ENCODE measurements at places on chromosomes 6 and 20. TPM values are rescaled to one million over a fixed set of nuclear protein-coding genes. Genes with fewer than 3 reads are reported as not detected.

GRCh38 chr6:68710916-68711315 lies 75.8 kb downstream of the ADGRB3 start:
- no peak for DNase-seq

Gene RNF39
- polyA plus RNA-seq, result not detected

Gene WFDC12
- polyA plus RNA-seq, result not detected

DNA sequence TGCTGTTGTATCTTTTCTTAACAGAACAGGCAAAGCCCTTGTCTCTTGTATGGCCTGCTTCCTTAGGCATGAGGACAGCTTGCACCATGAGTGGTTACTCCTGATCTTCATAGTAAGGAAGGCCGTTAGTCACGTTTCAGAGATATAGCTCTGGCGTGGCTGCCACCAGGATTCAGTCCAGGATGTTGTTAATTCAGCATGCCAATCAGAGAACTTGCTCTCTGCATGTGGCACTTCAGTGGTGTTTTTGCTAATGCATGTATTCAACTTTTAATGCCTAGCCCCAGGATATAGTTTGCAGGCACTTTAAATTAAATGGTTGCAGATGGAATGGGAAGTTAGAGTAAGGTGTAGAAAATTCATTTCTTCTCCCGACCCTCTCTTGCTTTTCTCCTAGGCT lies 20.0 kb downstream of the ARFGEF2 start:
- no peak for DNase-seq

DNA sequence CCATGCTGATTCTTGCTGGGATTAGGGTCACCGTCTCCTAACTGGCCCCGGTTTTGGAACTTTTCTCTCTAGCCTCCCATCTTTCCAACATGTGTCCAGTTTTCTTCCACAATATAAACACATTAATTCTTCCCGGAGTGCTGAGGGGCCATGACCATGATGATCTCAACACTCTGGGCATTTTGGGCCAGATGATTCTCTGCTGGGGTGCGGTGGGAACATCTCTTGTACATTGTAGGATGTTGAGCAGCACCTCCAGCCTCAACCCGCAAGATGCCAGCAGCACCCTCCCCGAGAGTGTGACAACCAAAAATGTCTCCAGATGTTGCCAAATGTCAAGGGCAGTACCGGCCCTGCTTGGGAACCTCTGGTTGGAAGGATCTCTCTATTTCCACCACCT lies 164.8 kb downstream of the TFAP2C start:
- DNase-seq, result no peak
